ENCODE measurements at places on chromosomes 1 and 21. TPM values are rescaled to one million over a fixed set of nuclear protein-coding genes. Genes with fewer than 3 reads are reported as not detected.
A peak's percentile ranks its signal among the peaks of the same experiment; 100 is the strongest.

GBP1 gene
- total RNA-seq, result 26.4 TPM

CYP4X1 gene
- total RNA-seq, result 29.6 TPM

RXFP4 gene
- not detected for total RNA-seq

OR2M3 gene
- total RNA-seq, result not detected

GJA8 gene
- not detected for total RNA-seq

DPT gene
- 85.7 TPM for total RNA-seq

HFM1 gene
- 1.4 TPM for total RNA-seq

PROX1 gene
- 0.21 TPM for total RNA-seq

FAM72C gene
- total RNA-seq, result not detected

EPHA2 gene
- 20.3 TPM for total RNA-seq

ARHGAP30 gene
- total RNA-seq, result 16.9 TPM

VWA1 gene
- 21.7 TPM for total RNA-seq

CLDN17 gene
- total RNA-seq, result not detected

AZIN2 gene
- total RNA-seq, result 6.2 TPM

PADI4 gene
- total RNA-seq, result 0.27 TPM

ATP1A2 gene
- 86.0 TPM for total RNA-seq

HCRTR1 gene
- total RNA-seq, result not detected

GRCh38 chr1:167532375-167532774 lies 14.0 kb upstream of the CD247 start:
- no peak for DNase-seq

GRCh38 chr1:106755682-106756406 lies 300.6 kb upstream of the PRMT6 start:
- DNase-seq, result no peak

DNA sequence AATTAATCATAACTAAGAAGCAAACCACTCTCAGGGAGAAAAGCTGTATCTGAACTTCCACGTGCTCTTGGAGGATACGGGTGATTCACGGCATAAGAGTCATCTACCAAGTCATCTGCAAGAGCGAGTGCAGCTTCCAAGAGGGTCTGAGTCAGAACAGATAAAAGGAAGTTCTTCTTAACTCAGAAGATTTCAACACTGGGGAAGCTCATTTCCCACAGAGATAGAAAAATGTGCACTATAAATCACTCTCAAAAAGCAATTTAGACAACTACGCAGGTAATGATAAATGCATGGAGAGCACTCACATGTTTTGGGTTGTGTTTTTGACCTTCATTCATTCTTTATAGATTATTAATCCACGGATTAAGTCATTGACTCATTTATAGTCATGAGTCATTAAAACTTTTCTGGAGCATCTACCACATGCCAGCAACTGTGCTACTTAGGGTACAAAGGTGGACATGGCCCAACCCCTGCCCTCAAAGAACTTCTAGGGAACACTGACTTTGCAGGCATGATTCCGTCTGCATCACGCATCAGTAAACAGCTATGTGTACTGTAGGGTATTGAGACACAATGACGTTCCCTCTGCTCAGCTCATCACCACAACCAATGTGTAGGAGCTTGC lies 20.8 kb downstream of the KCNJ15 start:
- DNase-seq, result no peak

DNA sequence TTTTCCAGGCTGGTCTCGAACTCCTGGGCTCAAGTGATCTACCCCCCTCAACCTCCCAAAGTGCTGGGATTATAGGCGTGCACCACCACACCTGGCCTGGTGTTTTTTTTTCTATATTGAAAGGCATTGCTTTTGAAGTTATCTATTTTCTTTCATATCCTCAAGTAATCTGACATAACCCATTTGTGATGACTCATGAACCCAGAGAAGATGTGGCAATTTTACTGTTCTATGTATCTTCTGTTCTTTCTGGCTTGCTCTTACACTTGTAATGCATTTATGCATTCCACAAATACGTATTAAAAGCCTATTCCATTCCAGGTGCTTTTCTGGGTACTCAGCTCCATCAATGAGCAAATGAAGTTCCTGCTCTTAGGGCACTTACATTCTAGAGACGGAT lies 29.9 kb upstream of the ERRFI1 start:
- no peak for DNase-seq

- peak; percentile 9 for DNase-seq
These were observed 102.3 kb upstream of the LMO4 start for GRCh38 chr1:87226341-87226760.

- no peak for DNase-seq
These were observed 26.1 kb upstream of the ZNF697 start for GRCh38 chr1:119674111-119674526.

DNA sequence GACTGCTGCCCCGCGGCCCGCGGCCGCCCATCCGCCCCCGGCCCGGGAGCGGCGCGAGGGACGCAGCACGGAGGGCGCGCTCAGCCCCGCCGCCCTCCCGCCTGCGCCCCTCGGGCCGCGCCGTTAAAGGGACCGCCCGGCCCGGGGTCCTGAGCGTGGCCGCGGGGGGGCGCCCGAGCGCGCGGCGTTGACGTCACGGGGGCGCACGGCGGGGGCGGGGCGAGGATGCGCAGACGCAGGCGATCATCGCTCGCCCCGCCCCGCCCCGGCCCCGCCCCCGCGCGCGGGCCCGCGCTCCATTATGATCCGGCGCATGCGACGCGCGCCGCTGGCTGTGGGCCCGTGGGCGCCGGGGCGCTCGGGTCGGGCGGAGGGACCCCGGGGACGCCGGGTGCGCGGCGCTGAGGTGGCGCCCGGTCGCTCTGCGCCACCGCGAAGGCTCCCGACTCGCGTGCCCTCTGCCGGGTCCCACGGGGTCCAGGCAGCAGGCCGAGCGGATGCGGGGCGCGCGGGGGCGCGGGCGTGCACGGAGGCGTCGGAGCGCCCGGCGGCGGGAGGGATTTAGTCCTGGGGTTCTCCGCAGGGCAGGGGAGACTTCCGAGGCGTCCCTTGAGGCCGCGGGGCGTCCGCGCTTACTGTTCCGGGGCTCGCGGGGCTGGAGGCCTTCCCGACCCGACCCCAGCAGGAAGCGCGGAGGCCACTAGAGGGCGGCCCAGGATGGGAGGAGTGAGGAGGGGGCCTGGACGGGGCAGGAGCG lies at the start of gene DVL1:
TSS of gene DVL1 (minus strand) at position 163 of the 757 bp plus-strand sequence. CDS start 353 bp downstream, outside the sequence.
- DNase-seq, result no peak

GRCh38 chr1:117753232-117753631 lies 147.4 kb downstream of the TENT5C start:
- DNase-seq, result no peak

GRCh38 chr1:100039591-100039990 lies 69.8 kb downstream of the SLC35A3 start:
- no peak for DNase-seq

DNA sequence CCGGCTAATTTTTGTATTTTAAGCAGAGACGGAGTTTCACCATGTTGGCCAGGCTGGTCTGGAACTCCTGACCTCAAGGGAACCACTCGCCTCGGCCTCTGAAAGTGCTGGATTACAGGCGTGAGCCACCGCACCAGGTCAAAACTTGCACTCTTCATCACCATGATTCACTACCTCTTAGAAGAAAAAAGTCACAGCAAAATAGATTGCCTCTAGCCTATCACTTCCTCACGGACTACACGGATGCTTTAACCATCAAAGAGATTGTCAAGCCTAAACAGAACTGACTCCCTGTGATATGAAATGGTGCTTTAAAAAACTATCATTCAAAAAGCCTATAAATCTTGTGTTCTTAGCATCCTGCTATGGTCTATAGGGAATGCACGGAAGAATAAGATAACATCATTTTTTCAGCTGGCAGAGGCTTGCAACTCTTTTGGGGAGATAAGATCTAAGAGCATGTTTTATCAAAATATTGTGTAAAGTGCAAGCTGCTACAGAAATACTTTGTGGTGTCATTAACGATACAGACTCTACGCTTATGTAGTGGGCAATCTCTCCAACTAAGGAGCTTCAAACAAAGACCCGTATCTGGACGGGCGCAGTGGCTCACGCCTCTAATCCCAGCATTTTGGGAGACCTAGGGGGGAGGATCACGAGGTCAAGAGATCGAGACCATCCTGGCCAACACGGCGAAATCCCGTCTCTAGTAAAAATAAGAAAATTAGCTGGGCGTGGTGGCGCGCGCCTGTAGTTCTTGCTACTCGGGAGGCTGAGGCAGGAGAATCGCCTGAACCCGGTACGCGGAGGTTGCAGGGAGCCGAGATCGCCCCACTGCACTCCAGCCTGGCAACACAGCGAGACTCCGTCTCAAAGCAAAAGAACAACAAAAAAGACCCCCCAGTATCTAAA lies 966 bp downstream of the TFB2M start:
- no peak for DNase-seq

DNA sequence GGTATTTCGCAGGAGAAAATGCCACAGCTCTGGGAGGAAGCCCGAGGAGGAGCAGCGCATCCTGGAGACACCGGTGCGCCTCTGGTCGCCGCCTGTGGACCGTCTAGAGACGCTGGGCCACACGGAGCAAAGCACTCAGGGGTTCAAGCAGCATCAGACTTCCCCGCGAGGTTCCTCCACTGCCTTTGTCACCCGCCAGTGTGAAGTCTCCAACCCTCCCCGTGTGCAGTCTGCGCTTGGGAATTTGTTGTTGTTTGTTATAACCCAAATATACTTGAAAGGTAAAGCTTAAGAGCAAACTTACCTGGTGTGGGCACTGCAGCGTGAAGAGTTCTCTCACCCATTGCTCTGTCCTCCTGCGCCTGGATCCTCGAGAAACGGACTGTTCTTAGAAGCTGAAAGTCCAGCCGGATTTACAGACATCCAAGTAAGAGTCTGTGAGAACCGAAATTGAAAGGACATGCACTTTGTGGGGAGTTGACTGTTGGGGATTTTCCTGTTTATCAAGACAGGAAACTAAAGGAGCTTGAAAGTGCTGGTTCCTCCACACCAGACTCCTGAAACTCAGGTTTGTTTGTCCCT lies at the start of gene GBP4:
TSS of gene GBP4 (minus strand) at position 452 of the 582 bp plus-strand sequence. CDS start at position 344, 108 bp downstream.
- DNase-seq, result no peak

- DNase-seq, result no peak
These were observed 90.5 kb downstream of the PIK3R3 start for GRCh38 chr1:46041974-46042373.

DNA sequence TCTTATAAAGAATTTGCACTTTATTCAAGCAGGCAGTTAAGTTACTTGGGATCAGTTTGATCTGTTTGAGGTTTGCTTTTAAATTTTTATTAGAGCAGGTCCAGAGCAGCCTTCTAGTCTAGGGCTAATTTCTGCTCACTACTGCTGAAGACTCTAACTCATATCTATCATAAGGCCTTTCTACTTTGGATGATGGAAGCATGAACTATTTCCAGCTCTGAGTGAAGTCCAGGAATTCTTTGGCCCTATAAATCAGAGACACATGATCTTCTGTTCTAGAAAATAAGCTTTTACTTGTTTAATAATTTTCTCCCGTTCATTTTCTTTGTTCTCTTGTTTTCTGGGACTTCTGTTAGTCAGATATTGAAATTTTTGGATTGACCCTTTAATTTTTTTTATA lies 14.7 kb downstream of the NIBAN1 start:
- DNase-seq, result no peak

DNA sequence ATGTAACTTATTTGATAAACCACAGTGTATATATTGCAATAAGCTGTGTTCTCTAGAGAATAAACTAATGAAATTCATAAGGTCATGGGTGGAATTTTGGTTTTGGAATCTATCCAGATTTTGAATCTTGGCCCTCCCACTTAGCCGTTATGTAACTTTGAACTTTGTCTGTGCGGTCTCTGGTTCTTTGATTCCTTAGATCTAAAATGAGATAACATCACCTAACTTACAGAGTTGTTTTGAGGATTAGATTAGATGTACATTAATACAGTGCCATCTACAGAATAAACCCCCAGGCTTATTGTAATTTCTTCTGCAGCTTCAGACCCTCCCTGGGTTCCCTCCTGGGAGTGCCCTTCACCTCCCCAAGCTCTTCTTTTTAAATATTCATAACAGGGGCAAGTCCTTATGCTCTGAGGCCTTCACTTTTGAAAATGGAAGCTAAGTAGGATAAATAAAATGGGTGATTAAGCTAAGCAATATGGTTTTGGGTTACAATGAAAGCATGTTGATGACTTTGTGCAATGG lies 124.3 kb downstream of the ATG4C start:
- DNase-seq, result no peak

GRCh38 chr1:94244816-94245215 lies 7.4 kb upstream of the ARHGAP29 start:
- DNase-seq, result no peak

DNA sequence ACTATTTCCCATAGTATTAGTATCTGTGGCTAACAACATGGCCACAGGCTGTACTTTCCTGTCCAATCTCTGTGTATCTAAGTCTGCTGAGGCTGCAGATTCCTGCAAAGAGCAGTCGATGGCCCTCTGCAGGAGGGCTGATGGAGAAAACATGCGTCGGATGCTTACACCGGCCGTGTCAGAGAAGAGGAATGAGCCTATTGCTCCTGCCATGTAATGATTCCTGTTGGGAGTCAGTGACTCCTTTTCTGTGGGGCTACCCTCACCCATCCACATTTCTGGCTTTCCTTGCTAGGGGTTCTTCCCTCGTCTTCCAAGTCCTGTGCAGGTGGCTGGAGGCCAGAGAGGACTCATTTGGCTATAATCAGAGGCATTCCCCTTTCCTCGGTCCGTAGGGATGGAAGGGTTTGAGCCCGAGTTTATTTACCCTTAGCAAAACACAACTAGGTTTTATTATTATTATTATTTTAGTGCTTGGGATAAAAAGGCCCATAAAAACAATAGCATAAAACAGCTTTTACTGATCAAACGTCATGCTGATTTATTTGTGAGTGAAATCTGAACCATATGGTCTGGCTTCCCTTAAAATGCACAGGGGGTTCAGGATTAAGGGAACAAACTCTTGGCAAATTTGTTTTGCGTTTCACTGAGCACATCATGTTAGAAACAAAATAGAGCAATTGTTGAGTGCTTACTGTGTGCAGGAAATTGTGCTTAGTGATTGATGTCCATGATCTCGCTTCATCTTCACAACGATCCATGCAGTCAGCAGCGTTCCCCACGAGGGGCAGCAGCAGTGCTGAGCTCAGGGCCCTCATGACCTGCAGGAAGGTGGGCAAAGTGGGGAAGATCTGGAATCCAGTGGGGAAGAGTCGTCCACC lies 70.8 kb downstream of the KIF26B start:
- no peak for DNase-seq

DNA sequence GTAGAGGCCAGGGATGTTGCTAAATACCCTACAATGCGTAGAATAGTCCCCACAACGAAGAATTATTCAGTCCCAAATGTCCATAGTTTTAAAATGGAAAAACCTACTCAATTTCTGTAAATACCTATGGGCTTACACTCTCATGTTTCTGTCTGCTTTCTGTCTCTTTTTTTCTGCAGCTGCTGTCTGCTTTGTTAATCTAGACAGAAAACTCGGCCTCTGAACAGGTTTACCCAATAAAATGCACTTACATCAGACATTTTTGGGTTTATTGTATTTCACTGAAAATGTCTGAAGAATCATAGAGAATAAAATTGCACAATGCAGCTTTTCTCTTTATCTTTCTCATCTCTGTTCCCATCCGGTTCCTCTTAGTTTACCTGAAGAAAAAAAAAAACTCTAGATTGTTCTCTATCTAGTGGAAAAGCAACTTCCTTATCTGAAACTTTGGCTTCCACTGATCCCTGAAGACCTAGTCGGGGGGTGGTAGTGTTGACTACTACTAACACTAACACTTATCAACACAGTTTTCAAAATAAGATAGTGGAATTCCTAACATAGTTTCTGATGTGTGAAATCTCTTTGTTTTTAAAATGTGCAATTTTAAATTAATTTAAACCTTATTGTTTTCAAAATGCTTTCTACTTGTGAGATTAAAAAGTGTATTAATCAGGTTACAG lies 76.9 kb upstream of the CCDC190 start:
- DNase-seq, result no peak
